ENCODE measurements at places on chromosomes 5 and 9.

- DNase-seq = no peak
Observed at GRCh38 chr5:132819468-132819867, 6.4 kb downstream of the SOWAHA start.

GRCh38 chr5:84791138-84791537, 406.5 kb upstream of the EDIL3 start:
- DNase-seq = no peak

DNA sequence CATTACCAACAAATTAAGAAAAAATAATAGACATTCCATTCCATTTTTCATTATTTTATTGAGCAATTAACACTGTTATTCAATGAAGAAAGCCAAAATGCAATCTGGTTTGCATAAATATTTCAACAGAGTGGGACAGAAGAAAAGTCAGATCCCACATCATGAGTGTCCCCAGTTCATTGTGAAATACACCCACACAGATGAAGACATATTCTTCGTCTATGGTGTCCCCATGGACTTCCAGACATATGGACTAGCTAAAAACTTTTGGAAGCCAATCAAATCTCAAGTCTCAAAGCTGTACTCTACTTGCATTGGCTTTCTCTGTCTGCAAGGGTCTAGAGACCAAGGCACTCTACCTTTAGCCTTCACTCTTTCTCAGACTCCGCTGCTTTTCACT, 194.3 kb downstream of the SEMA5A start:
- DNase-seq = no peak

- DNase-seq = no peak
Observed at GRCh38 chr5:149745212-149745942, 15.3 kb downstream of the PPARGC1B start.

- DNase-seq = no peak
Observed at GRCh38 chr5:90563108-90563507, 4.5 kb downstream of the ADGRV1 start.

GRCh38 chr9:13446286-13446937, 166.9 kb upstream of the MPDZ start:
- DNase-seq = no peak

DNA sequence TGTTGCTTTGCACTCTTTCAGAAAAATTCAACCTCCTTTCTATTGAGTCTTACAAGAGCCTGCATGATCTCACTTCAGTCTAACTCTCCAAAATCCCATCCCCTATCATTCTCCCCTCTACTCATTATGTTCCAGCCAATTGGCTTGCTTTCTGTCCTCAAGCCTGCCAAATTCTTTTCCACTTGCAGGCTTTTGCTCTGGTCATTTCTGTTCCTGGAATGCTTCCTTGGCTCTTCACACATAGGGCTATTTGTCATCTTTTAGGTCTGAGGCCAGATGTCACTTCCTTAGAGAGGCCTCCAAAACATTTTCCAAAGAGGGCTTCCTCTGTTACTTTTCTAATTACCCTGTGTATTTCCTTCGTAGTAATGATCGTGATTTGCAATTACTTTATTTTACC, 11.8 kb upstream of the CHD1 start:
- DNase-seq = no peak

- DNase-seq = no peak
Observed at GRCh38 chr9:113638897-113639296, 175.4 kb downstream of the RGS3 start.

GRCh38 chr9:16571127-16571802, 299.2 kb downstream of the BNC2 start:
- DNase-seq = no peak

DNA sequence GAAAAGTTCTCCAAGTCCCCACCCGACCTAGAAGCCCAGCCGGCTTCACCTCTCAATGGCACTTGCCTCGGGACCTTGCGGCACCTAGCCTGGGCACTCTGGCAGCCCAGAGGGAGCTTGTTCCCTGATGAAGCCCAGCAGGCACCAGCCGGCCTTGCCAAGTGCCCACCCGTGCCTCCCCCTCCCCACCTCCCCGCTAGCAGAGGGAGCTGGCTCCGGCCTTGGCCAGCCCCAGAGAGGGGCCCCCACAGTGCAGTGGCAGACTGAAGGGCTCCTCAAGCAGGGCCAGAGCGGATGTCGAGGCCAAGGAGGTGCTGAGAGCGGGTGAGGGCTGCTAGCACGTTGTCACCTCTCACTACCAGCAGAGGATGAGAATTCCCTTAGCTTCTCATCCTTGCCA, 37.6 kb upstream of the CAVIN4 start:
- no peak for DNase-seq

DNA sequence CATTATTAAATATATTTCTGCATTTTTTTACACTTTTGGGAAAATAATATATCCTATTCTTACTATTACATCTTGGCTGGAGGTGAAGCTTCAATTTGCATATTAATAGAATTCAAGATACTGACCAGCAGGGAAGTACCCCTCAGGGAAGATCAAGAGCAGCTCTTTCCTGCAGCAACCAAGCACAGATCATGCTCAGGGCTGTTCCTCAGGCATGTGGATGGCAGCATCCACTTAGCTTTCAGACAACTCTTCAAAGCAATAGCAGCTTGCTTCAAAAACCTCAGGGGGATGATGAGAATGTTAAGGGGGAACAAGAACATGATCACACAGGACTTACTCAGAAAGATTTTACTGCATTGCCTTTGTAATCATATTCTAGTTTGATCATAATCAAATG, 731.8 kb downstream of the SEMA5A start:
- DNase-seq = no peak

GRCh38 chr9:100739208-100739607, 161.3 kb downstream of the CAVIN4 start:
- DNase-seq = no peak
